ENCODE measurements at places on chromosomes 4 and X.
A peak's percentile ranks its signal among the peaks of the same experiment; 100 is the strongest.

- no peak for DNase-seq
Measured at GRCh38 chrX:136219893-136220292, 31.3 kb downstream of the MAP7D3 start.

DNA sequence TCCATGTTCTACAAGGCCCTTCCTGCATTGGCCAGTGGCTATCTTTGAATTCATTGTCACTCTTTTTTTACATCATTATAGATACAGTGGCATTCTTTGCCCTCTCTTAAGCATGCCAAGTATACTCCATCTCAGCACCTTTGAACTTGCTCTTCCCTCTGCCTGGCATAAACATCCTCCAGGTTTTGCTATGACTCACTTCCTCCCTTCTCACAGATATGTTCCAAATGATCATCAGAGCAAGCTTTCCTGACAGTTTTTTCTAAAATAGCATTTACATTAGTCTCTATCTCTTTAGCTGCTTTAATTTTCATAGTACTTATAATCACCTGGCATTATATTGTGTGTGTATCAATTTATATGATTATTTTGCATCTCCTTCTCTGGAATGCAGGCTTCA lies 553.3 kb upstream of the MAGEB2 start:
- no peak for DNase-seq

- peak; percentile 63 for DNase-seq
Measured at GRCh38 chrX:13764765-13765164, 30.2 kb downstream of the OFD1 start.

DNA sequence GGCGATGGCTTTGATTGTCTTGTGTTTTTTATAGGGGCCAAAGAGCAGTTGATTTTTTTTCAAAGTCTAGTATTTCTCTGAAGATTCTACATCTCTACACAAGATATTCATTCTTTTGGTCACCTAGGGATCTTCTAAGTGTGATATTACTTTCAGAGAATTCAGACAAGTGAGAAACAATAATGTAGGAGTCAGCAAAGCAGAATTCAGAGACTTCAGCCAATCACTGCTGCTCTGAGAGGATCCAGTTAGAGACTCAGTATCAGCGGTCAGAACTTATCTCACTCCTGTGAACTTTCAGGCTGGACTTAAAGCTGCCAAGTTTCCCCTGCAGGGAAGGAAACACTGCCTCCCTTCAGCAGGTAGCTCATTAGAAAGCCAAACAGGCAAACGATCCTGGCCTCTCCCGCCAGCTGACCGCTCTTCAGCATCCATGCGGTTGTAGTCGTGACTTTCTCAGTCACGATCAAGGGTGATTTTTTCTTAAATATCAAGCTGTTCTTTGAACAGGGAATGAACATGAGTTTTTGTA lies 59.2 kb downstream of the NSUN7 start:
- DNase-seq, result no peak

DNA sequence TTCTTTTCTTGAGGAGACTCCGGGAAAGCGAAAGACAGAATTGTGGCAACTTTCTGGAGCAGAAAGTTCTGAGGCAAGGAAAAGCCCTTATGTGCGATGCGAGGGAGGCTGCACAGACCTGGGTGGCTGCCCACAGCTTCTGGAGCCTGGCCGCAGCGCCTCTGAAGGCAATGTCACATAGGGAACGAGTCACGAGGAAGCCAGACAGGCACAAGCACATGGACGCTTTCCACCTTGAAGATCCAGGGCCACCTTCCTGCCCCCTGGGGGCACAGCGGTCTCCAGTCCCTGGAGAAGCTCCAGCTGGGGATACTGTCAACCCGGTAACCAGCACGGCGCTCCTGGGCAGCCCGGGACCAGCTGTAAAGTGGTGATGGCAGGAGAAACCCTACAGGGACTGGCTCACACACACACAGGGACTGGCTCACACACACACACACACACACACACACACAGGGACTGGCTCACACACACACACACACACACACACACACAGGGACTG lies 69.8 kb downstream of the MTNR1A start:
- DNase-seq, result peak; percentile 41

GRCh38 chr4:88697141-88697540 lies 488 bp downstream of the NAP1L5 start:
- DNase-seq, result peak; percentile 38

- DNase-seq, result no peak
Measured at GRCh38 chr4:56840559-56840958, 19.1 kb upstream of the SPINK2 start.

GRCh38 chrX:17266136-17266535 lies 108.9 kb upstream of the NHS start:
- DNase-seq, result no peak

- no peak for DNase-seq
Measured at GRCh38 chrX:106912864-106913263, 7.3 kb upstream of the CLDN2 start.

DNA sequence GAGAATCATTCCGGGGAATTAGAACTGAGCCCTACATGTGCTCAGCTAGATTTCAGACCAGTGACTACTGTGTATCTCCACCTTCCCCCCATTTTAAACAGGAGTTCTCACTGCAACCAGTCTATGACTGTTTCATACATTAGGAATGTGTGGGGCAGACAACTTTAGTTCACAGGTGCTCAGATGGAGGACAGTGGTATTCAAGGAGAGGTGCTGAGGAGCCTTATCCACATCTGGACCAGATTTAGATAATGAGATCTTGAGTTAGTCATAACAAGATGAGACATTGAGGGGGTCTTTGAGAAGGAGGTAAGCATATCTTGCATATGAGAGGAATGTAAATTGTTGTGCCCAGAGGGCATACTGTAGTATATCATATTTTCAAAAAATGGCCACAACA lies 32.8 kb upstream of the RELL1 start:
- no peak for DNase-seq

GRCh38 chr4:41169256-41169800 lies 45.0 kb downstream of the APBB2 start:
- no peak for DNase-seq

DNA sequence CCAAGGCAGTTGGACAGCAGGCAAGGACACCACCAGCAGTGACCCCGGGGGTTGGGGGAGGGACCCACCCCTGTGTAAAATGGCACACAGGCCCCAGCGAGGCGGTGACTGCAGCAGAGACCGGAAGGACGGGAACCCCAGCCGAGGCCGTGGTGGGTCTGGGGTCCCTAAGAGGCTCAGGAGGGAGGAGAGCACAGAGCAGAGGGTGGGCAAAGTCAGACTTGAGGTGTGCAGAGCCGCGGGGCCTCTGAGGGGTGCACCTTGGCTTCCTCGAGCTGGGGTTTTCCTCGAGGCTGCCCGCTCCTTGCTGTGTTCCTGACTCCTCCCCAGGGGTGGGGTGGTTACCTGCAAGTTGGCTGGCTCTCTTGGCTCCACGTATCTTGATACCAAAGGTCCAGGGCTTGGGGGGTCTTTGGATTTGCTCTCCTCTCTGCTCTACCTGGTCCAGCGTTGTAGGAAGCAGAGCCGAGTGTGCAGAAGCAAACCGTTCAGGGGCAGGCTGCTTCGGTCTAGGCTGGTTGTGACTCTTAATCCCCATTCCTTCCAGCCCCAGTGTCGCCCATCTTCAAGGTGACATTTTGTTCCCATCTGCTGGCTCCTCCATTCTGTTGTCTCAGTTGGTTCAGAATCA lies 37.9 kb upstream of the SORCS2 start:
- peak; percentile 13 for DNase-seq

GRCh38 chr4:78518561-78518960 lies 33.0 kb upstream of the ANXA3 start:
- DNase-seq, result no peak
